ENCODE measurements at places on chromosomes 13 and 19.

GRCh38 chr19:2415281-2415972 is 12.0 kb downstream of the TIMM13 start:
- DNase-seq, result no peak

DNA sequence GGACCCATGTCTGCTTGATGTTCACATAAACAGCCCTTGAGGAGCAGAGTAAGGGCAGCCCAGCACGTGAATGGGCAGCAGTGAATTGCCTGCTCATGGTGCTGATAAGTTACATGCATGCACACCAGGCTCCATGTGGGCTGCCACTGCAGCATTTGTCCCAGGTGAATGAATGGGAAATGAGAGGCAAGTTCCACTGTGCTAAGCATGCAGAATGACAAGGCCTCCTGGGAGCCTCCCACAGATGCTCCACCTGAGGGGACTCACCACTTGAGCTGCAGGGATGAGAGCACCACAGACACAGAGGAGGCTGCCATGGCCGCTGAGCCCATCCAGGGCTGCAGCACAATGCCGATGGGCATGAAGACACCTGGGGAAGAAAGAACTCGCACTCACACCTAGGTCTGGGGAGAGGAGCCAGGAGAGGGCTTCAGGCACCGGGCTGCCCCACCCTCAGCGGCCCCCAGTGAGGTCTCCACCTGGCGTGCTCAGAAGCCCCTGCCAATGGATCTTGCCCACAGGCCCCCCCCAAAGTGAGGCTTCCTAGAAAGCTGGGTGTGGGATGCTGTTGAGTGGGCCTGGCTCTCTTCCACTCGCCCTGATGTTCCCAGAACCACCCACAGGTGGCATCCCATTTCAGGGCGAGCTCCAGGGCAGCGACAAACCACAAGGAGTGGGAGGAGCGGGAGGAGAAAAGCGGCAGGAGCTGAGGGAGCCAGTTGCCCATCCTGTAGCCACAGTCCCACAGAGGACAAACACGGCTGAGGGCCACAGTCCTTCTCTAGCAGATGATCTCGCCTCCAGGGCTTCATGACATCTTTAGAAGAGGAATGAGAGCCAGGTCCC is 73.8 kb downstream of the CCDC70 start:
- DNase-seq, result no peak

- DNase-seq, result no peak
Observed at GRCh38 chr19:27660428-27660827, 1552.5 kb downstream of the UQCRFS1 start.

GRCh38 chr13:108120856-108121255 is 94.5 kb downstream of the LIG4 start:
- no peak for DNase-seq

DNA sequence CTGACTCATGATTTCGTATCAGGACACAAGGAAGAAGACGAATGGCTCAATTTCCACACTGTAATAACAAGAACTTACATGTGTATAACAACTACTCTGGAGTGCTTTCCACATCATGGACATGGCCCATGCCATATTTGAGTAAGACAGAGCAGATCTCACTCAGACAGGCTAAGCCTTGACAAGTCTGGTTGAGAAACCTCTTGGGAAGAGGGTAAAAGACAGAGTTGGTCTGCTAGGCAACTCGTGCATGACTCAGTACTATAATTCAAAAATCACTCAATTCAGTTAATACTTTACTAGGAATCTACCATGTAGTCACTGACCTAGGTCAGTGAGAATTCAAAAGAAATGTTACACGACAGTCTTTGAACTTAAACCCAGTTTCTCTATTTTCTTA is 5.7 kb upstream of the THSD1 start:
- no peak for DNase-seq

DNA sequence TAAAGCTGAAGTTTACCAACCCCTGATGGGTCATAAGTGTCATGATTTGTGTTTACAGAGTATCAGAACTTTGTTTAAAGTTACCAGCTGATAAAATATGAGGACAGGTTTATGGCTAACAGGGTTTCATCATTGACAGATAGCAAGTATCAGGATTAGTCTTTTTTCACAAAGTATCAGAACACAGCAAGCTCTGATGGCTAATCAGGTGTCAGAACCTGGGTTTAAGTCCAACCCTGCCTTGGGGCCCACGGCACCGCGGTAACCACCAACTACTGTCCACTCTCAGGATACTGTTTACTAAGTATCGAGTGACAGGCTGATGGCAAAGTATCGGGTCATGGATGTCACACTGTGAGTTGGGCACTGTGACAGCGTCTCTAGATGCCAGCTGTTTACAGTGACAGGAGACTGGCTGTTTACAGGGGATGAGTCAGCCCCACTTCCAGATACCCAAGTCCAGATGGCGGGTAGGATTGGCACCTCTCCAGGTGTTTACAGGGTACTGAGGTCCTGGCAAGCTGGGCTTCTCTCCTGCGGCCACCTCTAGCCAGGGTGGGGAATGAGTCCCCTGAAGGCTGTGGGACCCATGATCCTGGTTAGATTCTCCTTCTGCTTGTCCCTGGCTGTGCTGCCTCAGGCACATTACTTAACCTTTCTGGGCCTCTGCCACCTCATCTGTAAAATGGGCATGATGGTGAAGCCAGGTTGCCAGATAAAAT is 21.8 kb downstream of the ARRDC2 start:
- no peak for DNase-seq

- no peak for DNase-seq
Observed at GRCh38 chr13:32790731-32791130, 204.5 kb downstream of the PDS5B start.

GRCh38 chr13:79311386-79311785 is 94.7 kb downstream of the RBM26 start:
- DNase-seq, result no peak

DNA sequence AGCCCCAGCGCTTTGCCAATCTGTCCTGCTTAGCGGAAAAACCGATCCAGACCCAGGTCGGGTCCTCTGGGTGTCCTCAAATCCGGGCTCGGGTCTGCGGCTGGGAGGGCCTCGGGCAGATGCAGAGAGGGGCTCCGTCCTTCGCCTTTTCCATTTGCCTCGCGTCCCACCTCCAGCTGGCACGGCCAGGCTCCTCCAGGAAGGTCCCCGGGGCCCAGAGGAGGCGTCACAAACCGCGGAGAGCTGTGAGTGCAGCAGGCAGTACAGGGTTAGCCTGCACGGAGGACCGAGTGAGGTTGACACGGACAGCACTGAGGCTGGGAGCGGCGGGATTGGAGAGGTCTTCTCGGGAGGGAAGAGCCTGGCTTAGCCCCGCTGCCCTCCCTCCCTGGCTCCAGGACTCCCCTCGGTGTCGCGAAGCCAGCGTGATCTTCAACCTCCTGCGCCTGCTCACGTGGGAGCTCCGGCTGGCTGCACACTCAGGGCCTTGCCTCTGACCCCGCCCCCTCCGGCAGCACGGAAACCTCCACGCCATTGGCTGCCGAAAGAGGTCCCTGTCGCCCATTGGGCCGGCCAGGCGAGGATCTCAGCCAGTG is 2.8 kb upstream of the IFNL2 start:
- DNase-seq, result no peak

DNA sequence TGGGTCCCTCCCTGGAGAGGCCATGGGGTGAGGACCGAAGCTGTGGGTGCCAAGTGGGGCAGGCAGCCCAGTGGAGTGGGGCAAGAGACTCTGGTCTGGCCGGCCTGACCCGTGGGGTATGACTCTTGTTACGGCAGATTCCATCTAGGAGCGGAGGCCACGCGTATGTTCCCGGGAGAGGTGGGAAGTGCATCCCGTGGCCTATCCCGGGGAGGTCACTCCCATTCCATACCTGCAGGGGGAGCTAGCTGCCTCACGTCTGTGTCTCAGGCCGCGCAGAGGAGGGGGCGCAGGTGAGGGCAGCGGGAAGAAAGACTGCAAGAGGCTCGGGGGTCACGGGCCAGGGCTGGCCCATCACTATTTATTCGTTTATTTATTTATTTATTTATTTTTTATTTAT is 4.9 kb downstream of the CSNK1G2 start:
- DNase-seq, result no peak

DNA sequence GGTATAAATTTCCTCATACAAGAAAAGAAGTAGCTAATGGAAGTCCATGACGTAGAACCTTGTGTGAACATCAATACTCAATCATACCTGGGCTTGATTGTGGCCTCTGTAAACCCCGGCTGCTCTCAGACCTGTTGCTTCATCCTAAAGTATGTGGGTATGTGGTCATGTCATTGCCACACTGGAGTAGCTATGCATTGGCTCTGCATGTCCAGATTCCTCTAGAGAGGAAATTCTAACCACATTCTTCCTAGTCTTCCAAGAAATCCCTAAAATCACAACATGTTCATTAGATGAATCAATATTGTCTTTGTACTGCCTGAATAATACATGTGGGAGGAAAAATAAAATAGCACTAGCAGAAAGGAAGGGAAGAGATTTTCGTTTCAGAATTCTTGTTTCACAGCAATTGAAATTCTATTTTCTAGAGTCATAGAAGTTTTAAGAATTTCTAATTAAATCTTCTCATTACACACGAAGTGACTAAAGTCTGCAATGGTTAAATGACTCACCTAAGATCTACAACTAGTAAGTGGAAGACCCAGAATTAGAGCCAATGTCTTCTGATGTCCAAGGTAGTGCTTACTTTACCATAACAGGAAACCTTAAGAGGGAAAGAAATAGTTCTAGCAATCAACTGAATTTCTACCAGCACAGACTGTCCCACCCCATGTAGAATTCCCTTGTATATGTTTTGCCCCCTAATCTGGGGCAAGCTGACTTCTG is 28.0 kb downstream of the RXFP2 start:
- DNase-seq, result no peak

GRCh38 chr19:45590300-45591003 is 5.8 kb upstream of the OPA3 start:
- DNase-seq, result no peak

GRCh38 chr19:46303322-46303690 is 6.5 kb downstream of the HIF3A start:
- DNase-seq, result no peak

DNA sequence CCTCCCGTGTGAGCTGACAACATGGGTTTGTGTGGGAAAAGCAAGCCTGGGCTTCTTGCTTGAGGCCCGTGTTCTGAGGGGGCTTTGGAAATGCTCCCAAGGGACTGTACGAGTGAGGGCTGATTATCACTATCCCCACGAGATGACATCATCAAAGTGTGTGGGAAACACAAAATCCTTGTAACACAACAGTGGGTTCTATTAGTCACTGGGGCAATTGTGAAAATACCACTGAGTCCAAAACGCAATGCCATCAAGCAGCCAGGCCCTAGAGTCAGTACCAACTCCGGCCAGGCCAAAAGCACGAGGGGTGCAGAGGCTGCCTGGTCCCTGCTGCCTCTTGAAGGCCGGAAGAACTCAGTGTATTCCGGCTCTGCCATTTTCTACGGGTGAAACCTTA is 29.6 kb downstream of the CAPS start:
- DNase-seq, result no peak

GRCh38 chr13:39811051-39811450 is 155.6 kb downstream of the COG6 start:
- no peak for DNase-seq

DNA sequence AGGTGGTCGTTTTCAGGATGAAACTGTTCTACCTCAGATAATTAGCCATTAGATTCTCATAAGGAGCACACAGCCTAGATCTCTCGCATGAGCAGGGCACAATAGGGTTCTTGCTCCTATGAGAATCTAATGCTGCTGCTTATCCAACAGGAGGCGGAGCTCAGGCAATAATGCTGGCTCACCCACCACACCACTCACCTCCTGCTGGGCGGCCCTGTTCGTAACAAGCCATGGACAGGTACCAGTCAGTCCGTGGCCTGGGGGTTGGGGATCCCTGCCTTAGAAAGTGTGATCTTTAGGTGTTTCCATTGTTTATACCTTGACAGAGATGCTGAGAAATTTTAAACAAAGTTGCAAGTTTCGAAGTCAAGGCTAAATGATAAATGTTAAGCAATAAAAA is 344.6 kb upstream of the HTR2A start:
- DNase-seq, result no peak

DNA sequence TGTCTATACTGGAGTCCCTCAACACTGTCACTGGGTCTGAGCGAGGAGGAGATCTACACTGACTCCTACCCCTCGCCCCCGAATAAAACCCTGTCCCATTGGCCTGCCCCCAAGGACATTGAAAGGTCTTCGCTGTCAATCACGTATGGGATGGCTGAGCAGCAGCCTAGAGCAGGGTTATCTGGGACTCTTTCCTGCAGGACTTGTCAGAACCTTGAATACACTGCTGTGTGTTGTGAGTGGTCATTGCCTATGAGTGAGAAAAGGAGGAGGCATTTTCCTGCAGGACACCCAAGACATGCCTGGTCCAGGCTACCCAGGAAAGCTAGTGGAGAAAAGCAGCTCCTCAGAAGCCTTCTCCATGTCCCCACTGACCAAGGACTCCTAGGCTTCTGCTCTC is 9.6 kb downstream of the PVR start:
- no peak for DNase-seq

DNA sequence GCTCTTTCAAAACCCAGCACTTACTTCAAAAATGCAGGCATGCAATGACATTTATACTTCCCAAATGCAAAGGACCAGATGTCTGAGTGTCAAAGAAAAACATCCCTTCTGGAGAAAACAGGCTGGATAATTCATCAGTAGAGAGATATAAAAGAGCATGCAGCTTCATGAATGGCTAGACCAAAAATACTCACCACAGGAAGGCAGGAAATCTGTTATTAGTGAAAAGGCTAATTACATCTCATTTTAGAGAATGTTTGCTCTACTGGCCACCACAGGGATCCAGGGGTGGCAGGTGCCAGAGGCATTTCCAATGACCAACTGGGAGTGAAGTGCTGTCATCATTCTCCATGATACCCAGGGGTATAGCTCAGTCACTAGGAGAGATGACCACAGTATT is 106.5 kb downstream of the LHFPL6 start:
- no peak for DNase-seq

- DNase-seq, result no peak
Observed at GRCh38 chr13:75410207-75410606, 71.8 kb downstream of the TBC1D4 start.

DNA sequence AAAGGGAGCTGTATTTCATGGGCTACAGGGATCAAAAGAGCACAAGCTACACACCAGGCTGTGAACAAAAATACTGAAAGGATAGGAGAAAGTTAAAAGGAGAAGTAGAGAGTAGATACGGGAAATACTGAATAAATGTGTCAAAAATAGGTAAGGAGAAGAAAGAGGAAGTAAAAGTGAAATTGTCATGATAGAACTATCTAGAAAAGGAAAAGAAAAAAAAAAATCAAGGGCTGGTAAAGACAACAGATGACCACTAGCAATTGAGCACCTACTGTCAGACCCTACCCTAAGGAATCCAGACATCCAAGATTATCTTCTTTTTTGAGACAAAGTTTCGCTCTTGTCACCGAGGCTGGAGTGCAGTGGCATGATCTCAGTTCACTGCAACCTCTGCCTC is 4.8 kb downstream of the RUBCNL start:
- DNase-seq, result no peak

Measured in stimulated activated CD4-positive, alpha-beta T cell treated with anti-CD3 and anti-CD28 coated beads, TNF-alpha, amount 100 ng/mL, for 48 hours (primary cell).